Stimulated activated CD8-positive, alpha-beta memory T cell treated with anti-CD3 and anti-CD28 coated beads, Interleukin-15, amount 100 ng/mL, for 4 hours (primary cell): ENCODE measurements at places on chromosomes 2 and 18.

DNA sequence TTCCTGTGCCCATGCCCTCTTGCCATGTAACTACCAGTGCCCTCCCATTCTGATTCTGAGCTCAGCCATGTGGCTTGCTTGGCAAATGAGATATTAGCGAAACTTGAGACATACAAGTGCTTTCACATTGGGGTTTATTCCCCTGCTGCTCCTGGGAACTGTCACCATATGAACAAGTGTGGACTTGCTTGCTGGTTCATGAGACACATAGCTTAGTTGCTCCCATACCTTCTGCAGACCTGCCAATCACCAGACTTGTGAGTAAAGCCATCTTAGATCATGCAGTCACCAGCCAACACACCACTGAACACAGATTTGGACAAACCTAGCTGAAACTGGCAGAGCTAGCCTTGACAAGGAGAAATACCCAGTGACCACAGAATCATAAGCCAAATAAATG, 155.1 kb downstream of the SS18 start:
- no peak for DNase-seq

- DNase-seq, result no peak
These were observed 54.9 kb downstream of the ANTXR1 start for GRCh38 chr2:69067866-69068265.

DNA sequence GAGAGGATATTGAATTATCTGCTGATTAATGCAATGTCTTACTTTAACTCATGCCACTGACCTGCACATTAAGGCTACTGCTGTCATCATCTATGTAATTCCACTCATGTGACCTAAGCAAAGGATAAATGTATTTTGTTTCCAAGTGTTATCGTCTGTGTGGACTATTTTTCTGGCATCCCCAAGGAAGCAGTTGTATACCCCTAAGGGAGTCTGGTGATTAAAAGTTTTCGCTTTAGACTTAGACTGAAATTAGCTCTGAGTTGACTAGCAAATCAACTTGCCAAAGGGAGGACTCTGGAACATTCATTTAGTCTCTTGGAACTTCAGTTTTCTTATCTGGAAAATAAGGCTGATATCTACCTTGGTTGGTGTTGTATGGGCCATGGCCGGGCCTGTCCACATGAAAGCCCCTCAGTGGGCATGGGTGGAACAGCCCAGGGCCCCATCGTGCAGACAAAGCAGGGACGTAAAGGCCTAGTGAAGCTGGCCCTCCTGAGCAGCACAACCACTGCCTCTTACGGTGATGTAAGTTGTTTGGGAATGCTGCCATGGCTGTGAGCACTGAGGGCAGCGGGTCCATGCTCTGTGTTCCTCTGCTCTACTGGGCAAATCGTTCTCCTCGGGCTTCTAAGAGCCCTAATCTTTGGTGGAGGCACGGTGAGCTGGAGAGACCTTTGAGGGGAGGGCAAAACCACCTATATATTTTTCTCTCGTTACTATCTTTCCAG, 144.4 kb upstream of the RNF152 start:
- DNase-seq, result no peak

DNA sequence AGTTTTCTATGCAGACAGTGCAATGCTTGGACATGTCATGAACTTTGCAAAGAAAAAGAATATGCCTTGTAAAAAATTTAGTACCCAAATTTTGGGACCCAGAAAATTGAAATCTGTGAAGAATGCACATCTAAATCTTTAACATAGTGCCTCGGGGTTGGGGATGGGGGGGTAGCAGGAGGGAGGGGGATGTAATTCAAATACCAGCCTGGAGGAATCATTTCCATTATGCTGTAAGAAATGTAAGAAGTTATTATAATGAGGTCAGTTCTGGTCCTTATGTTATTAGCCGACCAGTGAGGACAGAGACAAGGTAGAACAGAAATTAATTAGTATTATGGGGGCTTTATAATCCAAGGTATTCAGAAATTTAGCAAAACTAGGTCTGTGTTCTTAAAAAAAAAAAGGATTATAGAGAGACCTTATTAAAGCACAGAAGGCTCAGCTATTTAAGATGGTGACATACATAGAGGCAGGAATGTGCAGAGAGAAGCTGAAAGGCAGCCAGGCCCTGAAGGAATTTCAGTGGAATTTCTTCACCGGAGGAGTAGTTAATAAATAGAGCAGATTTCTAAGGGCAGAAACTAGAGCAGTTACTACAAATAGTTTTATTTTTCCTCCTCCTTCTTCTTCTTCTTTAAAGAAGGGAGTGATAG, 89.0 kb upstream of the RBMS1 start:
- no peak for DNase-seq

DNA sequence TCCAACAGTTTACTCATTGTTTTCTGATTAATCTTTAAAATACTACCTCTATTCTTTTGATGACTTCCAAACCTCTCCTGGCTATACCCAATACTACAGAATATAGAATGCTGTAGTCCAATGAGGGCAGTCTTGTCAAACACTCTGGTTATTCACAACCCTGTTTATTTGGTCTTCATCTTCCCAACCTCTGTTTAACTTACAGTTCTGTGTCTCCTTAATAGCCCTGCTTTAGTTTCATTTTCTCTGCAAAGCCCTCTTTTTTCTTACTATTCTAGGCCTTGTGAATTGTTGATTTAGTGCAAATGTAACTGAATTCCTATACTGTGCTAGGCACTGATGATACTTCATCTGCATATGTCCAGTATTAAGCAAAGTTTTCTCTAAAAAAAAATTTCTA, 40.0 kb downstream of the ACVR2A start:
- DNase-seq, result no peak

GRCh38 chr18:68041327-68041726, 524.8 kb upstream of the DSEL start:
- DNase-seq, result no peak

DNA sequence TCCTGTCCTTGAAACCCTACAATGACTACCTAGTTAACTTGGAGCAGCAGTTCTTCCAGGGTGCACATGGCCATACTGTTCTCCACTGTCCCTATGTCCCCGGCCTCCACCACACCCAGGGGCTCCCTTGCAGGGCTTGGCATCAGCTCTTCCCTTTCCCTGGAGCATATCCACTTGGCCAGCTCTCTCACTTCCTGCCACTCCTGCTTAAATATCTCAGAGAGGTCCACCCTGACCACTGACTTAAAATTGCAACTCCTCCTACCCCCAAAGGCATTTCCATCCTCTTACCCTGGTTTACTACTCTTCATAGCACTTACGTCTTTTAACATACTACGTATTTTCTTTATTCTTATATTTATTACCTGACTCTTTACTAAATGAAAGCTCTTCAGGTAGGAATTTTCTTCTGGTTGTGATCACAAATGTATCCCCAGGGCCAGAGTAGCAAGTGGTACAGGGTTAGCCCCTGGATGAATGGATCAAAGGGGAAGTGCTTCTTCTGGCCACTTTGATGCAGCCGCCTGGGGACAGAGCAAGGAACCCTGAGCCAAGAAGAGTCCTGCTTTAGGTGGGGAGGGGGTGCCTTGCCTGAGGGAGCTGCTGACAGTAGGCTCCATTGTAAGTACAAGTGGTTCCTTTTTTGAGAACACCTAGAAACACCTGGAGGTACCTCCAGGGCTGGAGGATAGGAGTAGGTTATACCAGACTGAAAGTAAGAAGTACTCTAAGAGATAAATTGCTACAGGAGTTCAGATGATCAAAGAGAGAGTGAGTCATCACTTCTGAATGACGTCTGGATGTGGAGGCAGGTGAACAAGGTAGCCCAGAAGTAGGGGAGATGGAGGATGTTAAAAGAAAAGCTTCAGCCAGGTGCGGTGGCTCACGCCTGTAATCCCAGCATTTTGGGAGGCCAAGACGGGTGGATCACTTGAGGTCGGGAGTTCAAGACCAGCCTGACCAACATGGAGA, 82.2 kb downstream of the SOCS6 start:
- DNase-seq, result no peak

DNA sequence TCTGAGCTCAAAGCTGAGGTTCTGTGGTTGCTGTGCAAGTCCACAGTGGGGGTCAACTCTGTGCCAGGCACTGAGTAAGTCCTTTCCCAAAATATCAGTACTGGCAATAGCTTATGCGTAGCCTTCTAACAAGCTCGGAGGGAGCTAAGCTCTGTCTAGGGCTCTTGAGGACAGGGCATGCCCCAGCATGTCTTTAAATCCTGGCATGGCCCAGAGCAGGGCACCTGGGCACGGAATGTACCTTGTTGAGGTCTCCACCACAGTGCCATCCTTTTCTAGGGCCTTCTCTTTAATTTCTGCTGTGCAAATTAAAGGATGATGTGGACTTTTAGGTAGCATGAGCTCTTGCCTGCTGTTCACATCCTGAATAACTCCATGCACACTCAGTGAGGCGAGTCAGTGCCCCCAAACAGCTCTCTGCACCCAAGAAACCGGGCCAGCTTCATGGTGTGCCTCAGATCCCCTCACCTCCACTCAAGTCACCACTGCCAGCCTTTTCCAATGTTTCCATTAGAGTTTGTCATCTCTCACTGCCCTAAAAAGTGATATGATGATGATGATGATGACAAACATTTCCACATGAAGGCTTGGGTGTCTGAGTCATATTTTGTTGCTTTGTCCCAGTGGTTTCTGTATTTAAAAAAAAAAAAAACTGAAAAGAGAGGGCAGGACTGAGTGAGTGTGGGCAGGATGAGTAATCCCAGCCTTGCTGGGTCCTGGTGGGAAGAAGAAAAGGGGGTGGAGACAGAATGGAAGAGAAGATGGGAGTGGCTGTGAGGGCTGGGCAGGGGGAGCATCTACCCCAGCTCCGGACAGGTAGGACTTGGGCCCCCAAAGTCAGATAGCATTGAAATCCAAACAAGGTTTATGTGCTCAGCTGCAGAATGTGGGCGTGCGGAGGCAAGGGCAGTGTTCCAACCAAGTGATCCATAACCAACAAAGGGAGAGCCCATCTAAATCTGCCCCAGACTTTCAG, 78.9 kb downstream of the ZBTB7C start:
- DNase-seq, result no peak

DNA sequence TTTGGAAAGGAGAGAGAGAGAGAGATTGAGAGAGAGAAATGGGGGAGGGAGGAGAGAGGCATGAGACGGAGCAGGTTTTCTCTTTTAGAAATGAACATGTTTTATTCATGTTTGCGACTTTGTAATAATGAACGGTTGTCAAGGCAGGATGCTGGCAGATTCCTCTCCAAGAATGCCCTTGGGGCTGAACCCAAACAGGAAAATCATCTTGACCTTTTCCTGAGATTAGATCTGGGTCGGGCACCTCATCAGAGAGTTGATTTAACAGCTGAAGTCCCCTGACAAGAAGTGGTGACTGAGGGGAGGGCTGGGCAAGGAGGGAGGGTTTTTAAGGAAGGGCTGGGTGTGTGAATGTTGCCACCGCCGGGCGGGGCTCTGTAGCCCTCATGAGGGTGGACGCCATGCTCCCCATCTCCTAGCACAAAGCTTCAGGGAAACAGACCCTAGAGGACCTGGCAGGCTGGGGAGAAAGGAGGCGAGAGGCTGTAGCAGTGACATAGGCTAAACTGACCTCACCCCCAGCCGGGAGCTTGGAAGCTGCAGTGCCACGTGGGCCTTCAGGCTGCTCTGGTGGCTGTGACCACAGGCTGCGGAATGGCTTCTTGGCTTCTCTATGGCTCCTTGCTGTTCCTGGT, 60.0 kb downstream of the LIPG start:
- DNase-seq, result no peak

DNA sequence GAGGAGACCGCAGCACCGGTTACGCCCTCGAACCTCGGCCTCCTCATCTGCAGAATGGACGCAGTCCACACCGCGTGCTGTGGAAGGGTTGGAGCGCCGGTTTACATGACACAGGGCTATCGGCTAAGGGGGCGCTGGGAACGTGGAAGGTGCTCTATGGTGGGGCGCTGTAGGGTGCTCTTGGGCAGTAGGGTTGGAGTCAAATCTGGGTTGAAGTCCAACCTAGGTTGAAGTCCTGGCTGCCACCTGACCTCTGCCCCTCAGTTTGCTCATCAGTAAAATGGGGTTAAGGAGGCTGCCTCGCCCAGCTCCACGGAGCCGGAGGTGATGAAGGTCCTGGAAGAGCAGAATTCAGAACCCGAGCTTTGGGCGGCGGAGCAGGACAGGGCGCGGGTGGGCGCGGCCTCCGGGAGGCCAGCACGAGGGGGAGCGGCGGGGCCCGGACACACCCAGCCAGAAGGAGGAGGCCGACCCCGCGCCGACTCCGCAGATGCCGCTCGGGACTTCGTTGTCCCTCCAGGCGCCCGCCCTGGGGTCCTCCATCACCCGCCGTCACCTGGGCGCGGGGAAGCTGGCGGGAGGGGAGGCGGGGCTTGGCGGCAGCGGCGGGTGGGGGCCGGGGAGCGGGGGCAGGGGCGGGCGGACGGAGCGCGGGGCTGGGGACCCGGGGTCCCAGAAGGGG, 558 bp upstream of the GAREM2 start:
- no peak for DNase-seq

DNA sequence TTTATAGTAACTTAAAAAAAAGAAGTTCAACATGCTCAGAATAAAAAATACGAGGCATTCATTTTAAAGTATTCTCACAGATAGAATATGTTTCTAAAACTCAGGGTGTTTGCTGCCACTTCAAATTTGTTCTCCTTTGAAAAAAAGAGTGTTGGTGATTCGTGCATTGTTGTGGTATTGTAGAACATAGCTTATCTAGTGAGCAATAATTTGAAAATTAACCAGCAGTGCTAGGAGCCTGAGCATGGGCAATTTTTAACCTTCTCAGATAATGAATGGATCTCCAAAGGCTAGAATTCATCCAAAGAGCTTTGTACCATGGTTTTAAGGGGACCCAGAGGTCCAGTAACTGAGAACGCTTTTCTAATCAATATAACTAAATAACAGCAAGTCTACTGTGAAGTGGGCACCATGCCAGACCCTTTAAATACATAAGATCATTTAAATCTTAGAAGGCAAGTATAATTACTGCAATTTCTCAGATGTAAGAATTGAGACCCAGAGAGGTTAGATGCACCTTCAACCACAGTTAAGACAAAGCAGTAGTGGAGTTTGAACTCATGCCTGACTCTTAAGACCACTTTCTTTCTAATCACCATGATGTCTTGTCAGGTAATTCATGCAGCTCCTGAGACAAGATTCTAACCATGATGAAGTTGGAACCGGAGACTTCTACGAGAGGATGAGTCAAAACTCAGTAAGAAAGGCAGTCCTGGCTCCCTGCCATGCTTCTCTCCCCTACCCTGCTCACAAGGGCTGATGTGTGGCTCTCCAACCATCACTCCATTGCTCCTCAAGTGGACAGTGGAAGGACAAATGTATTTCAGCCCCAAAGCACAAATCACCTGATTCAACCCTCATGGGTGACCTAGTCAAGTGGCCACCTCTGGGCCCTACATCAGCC, 3.4 kb downstream of the CYRIA start:
- no peak for DNase-seq

DNA sequence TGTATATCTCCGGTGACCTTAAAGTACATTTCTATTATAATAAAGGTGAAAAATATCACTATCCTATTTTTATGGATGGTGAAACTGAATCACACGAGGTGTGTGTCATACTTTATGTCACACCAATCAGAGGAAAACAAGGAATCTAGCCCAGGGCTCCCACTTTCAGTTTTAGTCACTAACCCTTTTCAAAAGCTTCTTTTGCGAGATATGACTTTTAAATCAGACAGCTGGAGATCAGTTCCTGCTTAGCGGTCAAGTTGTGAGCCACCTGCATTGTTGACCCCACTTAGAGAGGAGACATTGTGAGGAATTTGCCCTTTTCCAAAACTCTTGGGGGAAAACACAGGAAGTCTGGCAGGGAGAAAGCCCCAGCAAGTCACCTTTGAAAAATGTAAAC, 70.5 kb downstream of the CPS1 start:
- no peak for DNase-seq

GRCh38 chr18:65093346-65093745, 657.5 kb upstream of the CDH7 start:
- no peak for DNase-seq
